ENCODE measurements at places on chromosomes 7 and 10.

DNA sequence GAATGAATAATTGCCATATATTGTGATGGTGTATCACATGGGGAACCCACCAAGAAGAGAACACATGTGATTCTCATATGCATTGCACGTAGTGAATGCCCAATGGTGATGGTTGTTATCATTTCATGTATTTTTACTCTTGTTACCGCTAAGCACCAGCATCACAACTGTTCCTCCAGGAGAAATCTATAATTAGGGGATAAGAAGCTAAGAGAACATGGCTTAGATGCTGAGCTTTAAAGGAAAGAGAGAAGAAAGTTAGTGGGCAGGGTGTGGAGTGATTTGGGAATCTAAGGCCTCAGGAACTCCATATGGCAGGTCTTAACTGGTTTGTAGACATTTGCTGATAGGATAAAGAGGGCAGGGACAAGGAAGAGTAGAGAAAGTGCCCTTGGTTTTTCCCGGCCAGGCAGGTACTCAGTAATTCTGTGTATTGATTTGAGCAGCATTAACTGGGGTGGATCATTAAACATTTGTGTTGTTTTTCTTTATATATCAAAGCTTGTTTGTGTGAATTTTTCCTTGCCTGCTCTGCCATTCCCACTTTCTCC, 145.9 kb downstream of the LRRC4 start:
- DNase-seq: no peak

GRCh38 chr10:44963772-44964633, 4.4 kb downstream of the RASSF4 start:
- DNase-seq: no peak

GRCh38 chr10:124125305-124126116, 32.1 kb upstream of the CHST15 start:
- DNase-seq: no peak

- no peak for DNase-seq
Measured at GRCh38 chr7:129827467-129827990, 125.2 kb downstream of the UBE2H start.

DNA sequence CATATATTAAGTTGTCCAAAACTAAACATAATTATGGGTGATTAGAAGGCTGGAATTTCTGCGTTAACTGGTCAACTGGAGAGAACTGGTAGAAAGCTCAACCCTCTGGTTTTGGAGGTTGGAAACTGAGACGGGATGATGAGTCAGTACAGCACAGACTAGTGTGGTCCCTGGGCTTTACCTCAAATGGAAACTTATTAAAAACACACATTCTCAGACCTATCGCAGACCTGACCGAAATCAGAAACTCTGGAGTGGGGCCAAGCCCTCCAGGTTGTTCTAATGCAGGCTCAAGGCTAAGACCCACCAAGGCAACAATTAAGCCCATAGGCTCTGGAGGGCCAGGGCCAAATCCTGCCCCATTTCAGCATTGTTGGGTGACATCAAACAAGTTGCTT, 136.9 kb downstream of the KCNMA1 start:
- no peak for DNase-seq

DNA sequence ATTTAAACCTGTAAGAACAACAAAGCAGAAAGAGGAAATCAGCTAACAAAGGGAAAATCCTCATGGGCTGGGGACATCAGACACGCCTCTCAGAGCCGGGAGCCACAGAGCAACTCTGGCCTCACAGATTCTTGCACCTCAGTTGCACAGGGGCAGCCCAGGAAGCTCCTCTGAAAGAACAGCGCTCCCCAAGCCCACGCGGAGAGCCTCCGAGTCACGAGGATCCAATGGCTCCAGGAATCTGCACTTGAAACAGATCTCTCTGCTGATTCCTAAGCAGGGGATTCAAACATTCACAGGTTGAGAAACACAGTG, 213.2 kb upstream of the MGMT start:
- no peak for DNase-seq

GRCh38 chr10:116038259-116038658, 234.7 kb downstream of the GFRA1 start:
- no peak for DNase-seq

GRCh38 chr10:33623669-33624068, 289.2 kb upstream of the NRP1 start:
- no peak for DNase-seq

GRCh38 chr7:75654855-75655254, 83.9 kb downstream of the HIP1 start:
- DNase-seq: no peak

DNA sequence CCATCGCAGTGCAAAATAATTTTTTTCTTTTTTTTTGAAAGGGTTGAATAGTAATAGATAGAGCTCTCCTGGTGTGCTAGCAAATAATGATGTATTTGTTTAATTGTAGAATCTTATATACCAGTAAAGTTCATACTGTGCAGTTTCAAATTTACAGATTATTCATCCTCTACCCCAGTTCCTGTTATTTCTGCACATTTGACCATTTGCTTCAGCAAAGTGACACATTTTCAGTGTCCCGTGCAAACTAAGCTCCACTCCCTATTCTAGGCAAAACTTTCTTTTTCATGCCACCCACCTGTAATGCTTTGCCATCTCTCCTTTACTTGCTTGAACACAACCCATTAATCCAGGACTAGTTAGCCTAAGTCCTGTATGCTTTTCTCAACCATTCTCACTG, 43.0 kb downstream of the SHOC2 start:
- DNase-seq: no peak

DNA sequence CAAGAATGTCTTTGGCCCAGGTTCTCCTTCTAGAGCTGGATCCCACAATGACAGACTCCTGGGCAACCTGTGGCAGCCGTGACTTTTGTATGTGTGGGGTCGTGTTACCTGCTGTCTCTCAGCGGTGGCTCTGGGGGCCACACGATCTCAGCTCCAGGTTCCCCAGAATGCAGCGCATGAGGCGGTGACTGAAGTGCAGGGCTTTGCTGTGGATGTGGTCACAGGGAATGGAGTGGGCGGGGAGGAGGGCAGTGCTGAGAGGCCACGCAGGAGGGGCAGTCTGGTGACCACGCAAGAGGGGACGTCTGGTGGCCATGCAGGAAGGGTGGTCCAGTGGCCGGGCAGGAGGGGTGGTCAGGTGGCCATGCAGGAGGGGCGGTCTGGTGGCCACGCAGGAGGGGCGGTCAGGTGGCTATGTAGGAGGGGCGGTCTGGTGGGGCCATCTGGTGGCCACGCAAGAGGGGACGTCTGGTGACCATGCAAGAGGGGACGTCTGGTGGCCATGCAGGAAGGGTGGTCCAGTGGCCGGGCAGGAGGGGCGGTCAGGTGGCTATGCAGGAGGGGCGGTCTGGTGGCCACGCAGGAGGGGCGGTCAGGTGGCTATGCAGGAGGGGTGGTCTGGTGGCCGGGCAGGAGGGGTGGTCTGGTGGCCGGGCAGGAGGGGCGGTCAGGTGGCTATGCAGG, 112.7 kb downstream of the ACTR3B start:
- DNase-seq: no peak

Data from brain pericyte (primary cell).